ENCODE measurements at places on chromosomes 3 and 15.

GRCh38 chr15:50280271-50280670, 14.7 kb upstream of the HDC start:
- no peak for DNase-seq

- DNase-seq: no peak
Observed at GRCh38 chr3:103388214-103388613, 953.4 kb downstream of the ZPLD1 start.

DNA sequence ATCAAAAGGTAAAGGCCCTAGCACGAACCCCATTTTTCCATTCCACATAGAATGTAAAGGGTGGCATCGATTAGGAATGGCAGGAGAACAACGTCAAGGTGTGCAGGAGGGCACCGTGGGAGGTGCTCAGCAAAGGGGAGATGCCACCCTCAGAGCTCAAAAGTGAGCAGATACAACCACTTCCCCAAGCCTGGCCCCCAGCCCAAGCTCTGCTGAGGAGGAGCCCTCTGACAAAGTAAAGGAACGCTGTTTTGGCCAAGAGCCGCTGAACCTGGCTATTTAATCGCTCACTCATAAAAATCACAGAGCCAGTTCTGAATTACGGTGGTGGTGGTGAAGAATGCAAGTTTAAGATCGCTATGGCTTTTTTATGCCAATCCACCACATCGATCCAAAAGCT, 12.4 kb downstream of the GNB5 start:
- DNase-seq: no peak

- DNase-seq: no peak
Observed at GRCh38 chr3:135849827-135850226, 115.7 kb upstream of the PPP2R3A start.

GRCh38 chr15:80072285-80072994, 13.0 kb downstream of the ZFAND6 start:
- DNase-seq: no peak

DNA sequence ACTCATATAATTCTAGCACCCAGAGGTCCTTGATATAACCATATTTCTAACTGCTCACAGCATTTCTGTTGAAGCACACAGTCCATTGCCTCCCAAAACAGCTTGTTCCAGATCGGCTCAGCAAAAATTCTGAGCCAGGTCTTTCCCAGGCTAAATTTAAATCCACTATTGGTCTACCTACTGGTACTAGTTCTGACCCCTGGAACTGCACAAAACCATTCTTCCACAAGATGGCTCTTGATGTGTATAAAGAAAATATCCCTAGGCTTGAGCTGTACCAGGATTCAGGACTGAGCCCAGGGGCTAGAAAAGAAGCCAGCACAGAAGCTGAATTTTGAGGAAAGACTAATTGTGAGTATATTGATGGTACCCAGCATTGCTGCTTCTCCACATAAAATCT, 75.4 kb upstream of the ABHD17C start:
- DNase-seq: no peak

- DNase-seq: no peak
Observed at GRCh38 chr3:37605572-37606153, 256.0 kb upstream of the CTDSPL start.

GRCh38 chr3:72816862-72817355, 31.3 kb downstream of the SHQ1 start:
- DNase-seq: no peak

DNA sequence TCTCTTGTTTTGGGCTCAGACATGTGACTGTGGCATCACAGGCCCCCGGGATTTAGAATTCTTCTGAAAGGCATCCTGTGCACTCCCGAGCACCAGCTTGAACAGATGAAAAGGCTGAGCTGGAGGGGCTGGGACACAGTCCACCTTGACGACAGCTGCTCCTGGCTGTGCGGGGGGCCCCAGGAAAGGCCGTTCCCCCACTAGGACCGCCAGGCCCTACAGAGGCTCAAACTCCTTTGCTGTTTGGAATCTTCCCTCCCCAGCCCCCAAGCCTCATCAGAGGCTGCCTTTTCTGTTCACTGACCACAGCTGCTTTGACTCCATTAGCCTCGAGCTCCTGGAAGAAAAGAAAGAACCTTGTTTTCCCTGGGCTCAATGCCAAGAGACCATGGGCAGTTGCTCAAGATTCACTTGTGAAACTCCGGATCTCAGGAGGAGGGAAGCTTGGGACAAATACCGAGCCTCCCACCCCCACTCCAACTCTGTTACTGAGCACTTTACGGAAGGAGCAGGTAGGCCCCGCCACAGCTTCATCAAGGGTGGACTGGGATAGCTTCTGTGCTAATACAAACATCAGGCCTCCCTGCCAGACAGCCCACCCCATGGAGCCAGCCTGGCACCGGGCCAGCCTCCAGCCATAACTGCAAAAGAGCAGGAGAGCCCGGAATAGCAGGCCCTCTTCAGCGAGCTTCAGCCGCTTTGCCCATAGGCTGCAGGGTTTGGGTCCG, 15.7 kb downstream of the CIDEC start:
- no peak for DNase-seq

DNA sequence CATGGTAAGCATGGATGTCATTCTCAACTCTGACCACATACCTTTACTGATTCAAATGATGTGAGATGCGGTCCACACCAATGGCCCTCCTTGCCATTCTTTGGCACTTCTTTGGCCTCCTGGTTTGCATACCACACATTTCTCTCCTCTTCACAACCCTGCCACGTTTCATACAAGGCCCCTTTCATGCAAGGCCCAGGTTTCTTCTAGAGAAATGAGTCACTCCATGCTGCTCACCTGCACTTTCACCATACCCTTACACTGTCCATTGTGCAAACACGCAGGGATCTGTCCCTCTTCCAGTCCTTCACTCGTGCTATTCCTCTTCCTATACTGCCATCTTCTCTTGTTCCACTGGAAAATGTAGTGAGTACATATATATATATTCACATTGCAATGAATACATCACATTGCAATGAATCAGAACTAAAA, 24.4 kb upstream of the SLC24A5 start:
- DNase-seq: no peak

- no peak for DNase-seq
Observed at GRCh38 chr15:41408234-41408641, 5.9 kb upstream of the NDUFAF1 start.

DNA sequence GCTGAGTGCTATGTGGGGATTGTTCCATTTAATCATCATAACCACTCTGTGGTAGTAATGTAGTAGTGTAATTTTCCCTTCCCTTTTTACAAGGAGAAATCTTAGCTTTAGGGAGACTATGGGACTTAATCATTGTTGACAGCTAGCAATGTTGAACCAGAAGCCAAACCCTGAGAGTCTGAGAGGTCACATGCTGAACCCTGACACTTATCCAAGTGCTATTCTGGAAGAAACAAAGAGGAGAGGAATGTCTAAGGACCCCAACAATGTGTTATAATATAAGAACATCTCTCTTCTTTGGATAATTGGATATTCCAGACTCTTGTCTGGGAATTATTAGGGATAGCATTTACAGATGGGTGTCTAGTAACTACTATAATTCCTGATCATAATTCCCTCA, 58.4 kb downstream of the GAP43 start:
- DNase-seq: no peak

DNA sequence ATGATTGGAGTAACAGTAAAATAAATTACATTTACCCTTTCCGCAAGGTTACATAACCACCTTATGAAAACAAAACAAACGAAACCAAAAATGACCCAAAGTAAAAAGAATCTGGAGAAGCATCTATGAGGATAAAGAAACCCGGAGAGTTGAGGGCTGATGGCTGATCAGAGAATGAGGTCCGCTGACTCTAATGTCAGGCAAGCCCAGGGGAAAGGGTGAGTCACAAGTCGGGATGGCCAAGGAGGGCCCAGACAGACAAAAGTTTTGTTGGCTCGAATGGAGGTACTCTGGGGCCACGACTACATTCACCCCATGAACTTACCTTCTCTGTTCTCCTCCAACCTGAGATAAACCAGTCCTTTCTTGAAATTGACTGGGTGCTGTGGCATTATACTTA, 95.7 kb downstream of the RORA start:
- DNase-seq: no peak

GRCh38 chr15:69574506-69574905, 121.9 kb downstream of the RPLP1 start:
- DNase-seq: no peak

DNA sequence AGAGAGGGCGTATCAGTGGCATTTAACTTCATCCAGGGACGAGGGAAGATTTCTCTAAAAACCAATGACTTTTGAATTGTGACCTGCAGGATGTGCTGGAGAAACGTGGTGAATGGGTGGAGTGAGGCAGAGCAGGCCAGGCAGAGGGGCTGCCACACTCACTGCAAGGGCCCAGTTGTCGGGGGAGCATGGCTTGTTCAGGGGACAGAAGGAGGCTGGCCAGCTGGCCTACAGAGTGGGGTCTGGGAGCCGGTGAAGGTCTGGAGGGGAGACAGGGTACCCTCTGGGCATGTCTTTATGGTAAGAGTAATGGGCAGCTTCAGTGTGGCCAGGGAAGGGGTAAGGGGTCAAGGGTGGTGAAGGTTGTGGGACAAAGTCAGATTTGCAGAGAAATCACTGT, 225.2 kb upstream of the RGMA start:
- no peak for DNase-seq

DNA sequence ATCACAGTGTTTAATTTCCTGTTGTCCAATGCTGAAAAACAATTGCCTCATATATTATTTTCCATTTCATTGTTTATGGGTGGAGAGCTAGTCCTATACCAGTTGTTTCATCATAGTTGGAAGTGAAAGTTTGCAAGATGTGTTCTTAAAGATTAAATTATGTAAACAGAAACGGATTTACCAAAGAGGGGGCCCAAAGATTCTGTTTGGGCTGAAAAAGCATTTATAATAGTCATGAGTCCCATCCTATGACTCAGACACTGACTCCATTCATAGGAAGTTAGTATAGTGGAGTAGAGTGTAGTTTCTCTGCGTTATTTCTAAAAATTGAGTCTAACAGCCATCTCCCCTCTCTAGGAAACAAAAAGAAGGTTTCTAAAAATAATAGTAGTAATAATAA, 24.3 kb downstream of the NFKBIZ start:
- no peak for DNase-seq

GRCh38 chr3:146889626-146890025, 284.5 kb upstream of the PLSCR5 start:
- DNase-seq: no peak

- no peak for DNase-seq
Observed at GRCh38 chr3:178159691-178160220, 376.5 kb upstream of the KCNMB2 start.

- DNase-seq: no peak
Observed at GRCh38 chr3:43726521-43726920, 35.8 kb downstream of the ABHD5 start.

GRCh38 chr3:64837986-64838735, 150.4 kb upstream of the ADAMTS9 start:
- no peak for DNase-seq

DNA sequence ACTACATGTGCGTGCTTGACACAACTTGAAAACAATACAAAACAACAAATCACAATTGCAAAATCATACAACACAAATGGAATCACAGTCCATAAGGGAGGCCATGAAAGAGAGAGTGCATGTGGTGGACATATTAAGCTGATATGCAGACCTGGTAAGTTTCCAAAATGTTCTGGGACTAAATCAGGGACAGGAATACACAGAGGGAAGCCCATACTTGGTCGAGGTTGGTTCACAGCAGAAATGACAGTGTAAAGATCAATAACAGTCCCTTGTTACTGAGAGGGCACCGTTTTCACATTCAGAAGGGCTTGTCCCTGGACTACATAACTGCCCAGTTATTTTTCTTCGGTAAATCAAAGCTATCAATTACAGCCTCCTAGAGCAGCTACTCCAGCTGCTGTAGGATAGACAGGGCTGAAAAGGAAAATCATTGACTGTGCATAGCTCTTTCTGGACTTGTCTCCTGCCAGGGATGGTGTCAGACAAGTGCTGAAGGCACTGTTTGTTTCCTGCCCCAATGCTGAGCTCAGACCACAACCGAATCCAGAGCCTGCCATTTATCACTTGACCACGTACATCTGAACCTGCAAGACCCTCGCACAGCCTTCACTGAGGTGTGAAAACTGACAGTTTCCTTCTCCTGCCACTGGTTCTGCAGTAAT, 79.5 kb upstream of the KCNMB2 start:
- DNase-seq: no peak

DNA sequence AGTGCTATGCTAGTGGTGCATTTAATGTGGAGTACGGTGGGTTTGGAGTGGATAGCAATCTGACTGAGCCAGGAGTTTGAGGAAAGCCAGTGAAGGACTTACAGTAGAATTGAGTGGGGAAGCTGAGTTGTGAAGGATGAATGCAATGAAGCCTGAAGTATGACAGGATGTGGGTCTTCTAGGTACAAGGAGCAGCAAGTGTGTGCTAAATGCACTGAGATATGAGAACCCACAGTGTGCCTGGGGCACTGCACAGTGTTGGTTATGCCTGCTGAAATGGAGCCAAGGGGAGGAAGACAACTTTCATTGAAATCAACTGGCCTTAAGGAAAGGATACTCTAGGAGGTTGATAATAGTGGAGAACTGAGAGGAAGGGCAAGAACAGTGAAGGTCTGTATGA, 105.5 kb upstream of the MRPL3 start:
- DNase-seq: no peak

DNA sequence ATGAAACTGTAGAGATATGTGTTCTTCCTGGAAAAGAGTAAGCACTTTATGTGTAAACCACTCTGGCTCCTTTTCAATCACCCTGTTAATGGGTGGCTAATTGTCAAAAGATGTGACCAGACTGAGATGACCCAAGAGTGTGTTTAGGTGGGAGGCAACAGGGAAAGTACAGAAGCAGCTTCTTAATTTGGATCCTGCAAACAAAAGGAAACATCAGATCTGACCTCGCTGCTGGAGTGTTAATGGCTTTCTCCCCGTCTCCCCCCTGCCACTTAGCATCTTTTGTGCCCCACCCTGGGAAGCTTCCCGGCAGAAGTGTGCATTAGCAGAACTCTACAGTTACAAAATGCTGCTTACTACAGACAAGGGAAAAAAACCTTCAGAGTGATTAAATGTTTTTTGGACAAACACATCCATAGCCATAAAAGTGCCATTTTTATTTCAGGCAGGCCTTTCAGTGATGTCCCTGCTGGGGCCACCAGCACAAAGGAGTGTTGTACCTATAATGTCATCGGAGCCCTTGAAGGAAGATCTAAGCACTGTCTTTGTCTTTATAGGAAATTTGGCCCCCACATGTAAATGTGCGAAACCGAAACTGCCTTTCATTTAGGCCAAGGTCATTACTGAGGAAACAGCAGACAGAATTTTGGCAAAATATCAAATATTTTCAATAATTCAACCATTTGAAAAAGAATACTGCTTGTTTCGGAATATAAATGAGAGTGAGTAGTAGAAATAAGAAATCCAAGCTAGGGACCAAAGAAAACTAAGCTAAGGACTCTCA, 311.0 kb downstream of the WDR72 start:
- DNase-seq: no peak

Data from GM12892 (cell line).